ENCODE measurements at places on chromosomes 7 and 10.

DNA sequence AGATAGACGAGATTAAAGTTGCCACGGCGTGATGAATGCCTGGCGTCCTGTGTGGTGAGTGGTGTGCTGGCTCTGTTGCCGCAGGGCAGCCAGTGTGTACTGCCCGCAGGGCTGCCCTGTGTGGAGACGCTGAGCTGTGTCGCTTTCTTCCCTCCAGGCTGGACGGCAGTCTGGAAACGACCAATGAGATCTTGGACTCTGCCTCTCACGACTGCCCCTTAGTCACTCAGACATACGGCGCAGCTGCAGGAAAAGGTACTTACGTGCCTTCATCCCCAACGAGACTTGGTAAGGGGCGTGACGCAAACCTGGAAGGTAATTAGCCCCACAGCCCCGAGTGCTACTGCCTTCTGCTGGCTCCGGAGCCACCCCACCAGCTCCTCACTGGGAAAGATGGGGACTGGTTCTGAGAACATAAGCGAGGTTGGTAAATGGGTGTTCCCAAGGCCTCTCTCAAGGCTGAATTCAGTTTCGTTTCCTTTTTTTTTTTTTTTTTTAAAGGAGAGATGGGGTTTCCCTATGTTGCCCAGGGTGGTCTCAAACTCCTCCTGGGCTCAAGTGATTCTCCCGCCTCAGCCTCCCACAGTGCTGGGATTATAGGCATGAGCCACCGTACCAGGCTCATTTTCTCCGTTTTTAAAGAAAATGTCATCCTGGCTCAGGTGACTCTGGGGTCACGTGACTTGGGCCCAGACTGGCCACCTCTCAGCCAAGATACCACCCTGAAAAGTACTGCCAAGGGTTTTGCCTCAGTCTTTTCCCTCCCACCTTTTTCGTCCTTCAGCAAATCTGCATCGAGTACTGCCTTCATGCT is 39.6 kb downstream of the WIPI2 start:
- no peak for DNase-seq

- DNase-seq = no peak
These were observed 196.8 kb downstream of the PTN start for GRCh38 chr7:137146552-137147337.

DNA sequence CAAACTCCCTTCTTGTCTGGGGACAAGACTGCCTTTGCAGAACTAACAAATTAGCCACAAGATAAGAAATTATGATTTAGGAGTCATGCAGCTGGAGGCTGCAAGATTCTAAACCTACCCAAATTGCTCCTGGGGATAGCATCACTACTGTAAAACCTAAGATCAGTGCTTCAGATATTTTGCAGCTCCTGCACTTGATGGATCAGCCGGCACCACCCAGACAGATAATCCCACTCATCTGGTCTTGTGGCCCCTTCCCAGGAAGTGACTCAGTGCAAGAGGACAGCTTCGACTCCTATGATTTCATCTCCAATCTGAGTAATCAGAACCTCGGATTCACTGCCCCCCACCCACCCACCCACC is 181.9 kb downstream of the AKR1D1 start:
- no peak for DNase-seq

DNA sequence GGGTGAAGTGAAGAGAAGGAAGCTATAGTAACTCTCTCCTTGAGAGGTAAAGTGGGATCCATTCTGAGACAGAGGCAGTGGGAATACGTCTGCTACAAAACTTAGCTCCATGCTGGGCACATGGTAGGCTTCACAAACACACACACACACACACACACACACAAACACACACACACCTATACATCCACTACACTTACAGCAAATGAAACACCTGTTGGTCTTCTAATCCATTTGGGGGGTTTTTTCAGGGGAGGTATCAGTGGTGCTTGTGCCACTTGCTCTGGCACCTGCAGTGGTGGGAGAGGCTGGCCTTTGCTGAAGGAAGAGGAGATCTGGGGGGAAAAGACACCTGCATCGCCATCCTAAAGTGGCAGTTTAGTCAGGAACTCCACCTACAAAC is 14.5 kb downstream of the SEC31B start:
- no peak for DNase-seq

GRCh38 chr7:66466081-66466600 is 162.5 kb upstream of the KCTD7 start:
- no peak for DNase-seq

- peak; percentile 34 for DNase-seq
These were observed 212.4 kb upstream of the YAE1 start for GRCh38 chr7:39353615-39354376.

DNA sequence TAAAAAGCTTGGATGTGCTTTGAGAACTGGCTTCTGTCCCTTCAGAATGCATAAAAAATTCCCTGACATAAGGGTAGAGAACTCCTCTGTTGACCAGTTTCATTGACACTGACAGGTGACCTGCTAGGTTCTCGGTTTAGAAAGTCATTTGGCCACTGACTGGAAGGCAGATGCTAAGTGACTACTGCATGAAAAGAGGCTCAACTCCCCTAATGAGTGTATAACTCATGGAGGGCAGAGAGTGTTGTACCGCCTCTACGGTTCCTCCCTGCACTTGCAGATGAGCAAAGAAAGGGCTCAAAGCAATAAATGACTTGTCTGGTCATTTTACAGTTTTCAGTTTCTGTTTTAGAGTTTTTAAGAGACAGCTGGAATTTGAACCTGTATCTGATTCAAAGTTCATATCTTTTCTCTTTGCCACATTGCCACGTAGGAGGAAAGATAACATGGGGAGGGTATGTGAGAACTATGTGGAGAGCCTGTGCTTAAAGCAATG is 2.9 kb upstream of the FGL2 start:
- no peak for DNase-seq

DNA sequence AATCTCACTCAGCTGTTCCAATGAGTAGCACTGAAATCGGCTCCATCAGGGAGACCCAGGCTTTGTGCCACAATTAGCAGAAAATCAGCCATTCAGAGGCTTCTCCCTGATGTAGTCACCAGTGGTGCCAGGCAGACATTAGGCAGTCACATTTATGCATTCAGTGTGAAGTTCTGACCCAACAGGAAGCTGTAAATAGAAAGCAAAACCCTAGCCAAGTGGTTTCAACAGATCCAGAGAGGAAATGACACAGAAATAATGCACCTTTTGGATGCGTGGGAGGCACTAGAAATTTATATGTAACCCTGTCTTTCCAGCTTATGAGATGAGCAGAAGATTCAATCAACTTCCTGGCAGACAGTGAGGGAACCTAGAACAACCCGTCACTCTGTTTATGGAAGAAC is 186.4 kb downstream of the PDE1C start:
- DNase-seq = no peak

GRCh38 chr7:157966490-157966889 is 621.1 kb downstream of the PTPRN2 start:
- no peak for DNase-seq

DNA sequence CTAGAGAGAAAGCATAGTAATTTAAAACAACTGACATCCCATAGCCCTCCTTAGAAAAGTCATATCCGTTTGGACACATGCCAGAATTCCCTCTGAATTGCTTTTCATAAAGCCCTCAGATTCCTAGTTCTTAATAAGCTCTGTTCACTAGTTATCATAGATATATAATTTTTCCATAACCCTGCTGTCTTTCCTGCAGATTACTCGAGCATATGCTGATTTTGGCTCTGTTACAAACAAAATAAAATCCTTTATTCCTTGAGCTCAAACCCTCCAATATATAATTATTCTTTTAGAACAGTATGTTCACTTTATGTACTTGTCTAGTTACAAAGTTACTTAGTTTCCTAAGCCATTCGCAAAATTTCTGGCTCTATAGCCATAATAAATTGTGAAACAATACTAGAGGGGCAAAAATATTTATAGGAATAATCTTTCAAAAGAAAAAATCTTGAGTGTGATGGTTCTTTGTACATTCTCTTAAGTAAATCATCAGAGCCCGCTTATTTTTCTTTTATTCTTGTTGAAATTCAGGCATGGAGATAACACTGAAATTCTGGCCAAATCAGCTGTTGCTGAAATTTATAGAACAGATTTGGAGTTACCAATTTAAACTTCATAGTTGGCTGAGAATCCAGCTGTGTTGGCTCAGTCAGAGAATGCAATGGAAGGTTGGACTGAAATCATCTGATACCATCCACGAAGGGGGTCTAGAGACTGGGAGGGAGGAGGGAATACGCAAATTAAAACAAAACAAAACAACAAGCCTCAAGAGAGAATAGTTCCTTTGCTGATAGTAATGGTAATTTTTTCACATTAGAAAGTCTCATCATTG is 146.1 kb upstream of the TMEM196 start:
- peak; percentile 10 for DNase-seq

- DNase-seq = no peak
These were observed 40.5 kb downstream of the AP3M1 start for GRCh38 chr10:74110120-74110519.

- DNase-seq = no peak
These were observed 12.9 kb downstream of the HTRA1 start for GRCh38 chr10:122474131-122474818.

- DNase-seq = no peak
These were observed 23.5 kb upstream of the KBTBD2 start for GRCh38 chr7:32915041-32915536.

- no peak for DNase-seq
These were observed 641.2 kb upstream of the LRRTM3 start for GRCh38 chr10:66284621-66285020.

GRCh38 chr7:92695308-92696261 is 105.4 kb upstream of the FAM133B start:
- DNase-seq = peak; percentile 30

- no peak for DNase-seq
These were observed 79.1 kb downstream of the LARP4B start for GRCh38 chr10:852386-852785.

DNA sequence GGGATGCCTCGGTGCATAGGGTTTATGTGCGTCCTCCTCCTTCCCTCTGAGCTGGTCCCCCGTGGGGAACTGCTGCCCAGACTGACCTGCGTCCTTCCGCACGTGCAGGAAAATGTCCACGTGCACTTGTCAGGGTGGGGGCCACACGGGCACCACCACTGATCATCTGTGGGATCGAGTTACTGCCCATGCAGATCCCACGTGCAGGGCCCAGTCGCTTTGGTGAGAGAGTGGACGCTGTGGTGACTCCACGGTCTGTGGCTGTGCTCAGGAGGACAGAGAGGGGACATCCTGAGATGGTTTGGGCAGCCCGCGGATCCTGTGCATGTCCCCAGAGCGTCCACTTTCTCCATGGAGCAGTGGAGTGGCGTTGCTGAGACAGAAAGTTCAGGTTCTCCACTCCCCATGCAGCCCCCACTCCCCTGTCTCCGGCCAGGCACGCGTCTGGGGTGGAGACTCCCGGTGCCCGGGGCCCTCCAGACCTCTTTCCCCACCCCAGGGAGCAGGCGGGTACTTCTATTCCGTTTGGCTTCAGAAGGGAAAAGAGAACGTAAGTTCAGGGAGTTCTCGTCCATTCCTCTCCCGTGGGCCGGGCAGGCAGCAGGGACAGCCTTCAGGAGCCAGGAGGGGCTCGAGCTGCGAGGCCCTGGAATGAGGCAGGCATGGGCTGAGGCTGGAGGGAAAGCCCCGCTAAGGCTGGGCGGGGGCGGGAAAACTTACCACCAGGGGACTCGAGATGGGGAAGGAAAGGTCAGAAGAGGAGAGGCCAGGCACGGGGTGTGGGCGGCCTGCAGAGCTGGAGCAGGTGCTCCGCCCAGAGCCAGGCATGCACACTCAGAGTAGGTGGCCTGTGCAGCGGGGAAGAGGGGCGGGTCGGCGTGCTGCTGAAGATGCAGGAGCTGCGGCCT is 59.9 kb downstream of the EGFR start:
- no peak for DNase-seq

GRCh38 chr7:84162584-84162983 is 32.0 kb downstream of the SEMA3A start:
- no peak for DNase-seq

- DNase-seq = no peak
These were observed 8.7 kb downstream of the DUSP5 start for GRCh38 chr10:110506448-110506847.

- DNase-seq = no peak
These were observed 43.4 kb downstream of the DNMBP start for GRCh38 chr10:99966306-99966705.

- DNase-seq = peak; percentile 65
These were observed 4.2 kb downstream of the AHR start for GRCh38 chr7:17302575-17303142.

DNA sequence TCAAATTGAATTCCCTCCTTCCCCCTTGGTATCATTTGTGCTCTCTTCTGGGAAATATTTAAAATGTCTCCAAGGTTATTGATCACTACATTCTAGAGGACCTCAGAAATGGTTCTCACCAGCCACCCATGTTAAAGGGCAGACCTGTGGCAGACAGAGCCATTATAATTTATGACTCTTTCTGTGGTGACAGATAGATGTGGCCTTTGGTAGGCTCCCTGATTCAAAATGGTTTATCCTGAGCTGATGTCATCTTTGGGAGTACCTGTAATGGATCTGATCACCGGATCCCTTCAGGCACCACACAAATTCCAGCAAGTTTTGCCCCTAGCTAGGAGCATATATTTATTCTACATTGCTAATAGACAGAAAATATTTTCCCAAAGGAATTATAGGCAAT is 267.5 kb downstream of the SDK1 start:
- DNase-seq = no peak

DNA sequence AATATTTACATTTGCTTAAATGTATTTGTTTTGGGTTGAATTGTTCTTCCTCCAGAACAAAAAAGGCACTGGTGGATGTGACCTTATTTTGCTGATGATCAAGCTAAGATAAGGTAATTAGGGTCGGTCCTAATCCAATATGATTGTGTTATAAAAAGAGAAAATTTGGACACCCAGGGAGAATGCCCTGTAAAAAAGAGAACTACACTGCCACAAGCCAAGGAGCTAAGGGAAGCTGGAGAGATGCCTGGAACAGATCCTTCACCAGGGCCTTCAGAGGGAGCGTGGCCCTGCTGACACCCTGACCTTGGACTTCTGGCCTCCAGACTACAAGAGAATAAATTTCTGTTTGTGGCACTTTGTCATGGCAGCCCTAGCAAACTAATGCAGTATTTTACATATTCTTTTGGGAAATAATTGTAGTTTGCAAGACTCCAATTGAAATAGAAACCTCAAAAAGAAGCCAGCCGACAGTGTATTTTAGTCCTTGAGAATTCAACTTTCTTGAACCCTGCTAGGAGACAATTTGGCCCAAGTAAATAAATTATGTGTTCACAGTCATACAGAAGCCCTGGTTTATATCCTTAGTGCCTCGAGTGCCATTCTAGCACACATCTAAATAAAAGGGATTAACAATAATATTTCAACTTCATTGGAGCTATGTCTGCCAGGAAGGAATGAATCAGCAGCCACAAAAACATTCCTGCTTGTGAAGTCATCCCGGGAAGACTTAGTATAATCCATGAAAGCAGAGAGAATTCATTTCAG is 164.6 kb downstream of the PKD1L1 start:
- no peak for DNase-seq

DNA sequence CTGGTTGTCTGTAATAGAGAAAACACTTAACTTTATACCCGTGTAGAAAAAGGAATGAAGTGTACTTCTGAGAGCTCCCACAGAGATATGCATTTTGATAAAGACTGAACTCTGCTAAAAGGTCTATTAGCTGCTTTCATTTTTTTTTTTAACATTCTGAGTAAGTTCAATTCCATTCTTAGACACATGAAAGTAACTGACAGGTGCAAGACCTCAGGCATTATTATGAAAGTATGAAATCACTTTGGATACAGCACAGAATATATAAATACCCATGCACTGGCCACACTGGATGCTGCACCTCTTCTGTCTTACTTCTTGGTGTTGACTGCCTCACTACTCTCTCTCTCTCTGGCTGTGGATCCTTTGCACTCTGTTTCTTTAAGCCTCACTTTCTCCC is 46.2 kb downstream of the VWDE start:
- DNase-seq = no peak

Data from SHP77 treated with DMSO at 0.1 percent for 48 hours (cell line).